ENCODE measurements at places on chromosomes 2 and 18.
A peak's percentile ranks its signal among the peaks of the same experiment; 100 is the strongest.

DNA sequence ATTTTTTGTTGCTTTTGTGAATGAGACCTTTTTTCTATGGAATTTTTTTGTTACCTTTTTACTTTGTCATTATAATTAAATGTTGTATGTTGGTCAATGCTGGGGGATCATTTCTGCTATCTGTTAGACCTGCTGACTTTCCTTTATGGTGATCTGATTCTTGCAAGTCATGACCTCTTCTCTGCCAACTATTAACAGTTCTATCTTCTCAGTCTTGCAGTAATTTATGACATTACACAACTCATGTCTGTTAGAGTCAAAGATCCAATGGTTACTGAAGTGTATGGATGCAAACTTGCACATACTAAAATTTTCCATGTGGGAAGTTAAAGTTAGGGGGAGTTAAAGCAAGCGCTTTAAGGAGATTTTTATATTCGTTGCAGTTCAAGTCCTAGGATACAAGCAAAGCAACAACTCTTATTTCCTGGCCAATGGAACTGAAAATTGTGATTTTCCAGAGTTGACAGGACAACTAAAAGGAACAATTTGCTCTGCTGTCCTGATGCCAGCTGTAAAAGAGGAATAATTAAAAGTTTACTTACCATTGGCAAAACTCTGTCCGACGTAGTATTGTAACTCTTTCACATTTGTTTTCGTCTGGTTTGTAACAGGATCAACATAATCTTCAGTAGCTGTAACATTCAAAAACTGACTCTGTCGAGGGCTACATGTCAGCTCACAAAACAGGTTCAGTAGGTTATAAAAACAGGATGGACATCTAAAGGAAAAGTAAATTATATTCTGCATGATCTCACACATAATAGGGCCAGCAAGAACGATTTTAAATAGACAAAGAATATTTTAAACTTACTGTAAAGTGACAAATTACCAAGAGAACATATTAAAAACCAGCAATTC lies 17.8 kb downstream of the NPC1 start:
- DNase-seq: no peak

DNA sequence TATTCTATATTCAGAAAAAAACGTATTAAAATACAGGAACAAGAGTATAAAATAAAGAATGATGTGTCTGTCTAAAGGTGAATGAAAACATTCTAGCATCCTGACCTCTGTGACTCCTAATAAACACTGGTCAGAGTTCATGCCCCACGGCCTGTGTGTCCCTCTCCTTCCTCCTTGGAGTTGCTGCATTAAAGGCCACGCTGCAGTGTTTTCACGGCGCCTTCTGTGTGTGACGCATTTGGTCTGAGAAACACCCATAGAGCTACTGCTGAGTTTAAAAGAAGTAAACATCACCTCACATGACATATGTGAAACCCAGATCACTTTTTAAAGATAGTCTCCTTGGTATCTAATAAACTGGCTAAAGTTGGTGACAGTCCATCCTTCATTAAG lies 90.5 kb downstream of the ITGB1BP1 start:
- no peak for DNase-seq

GRCh38 chr18:1875219-1875618 lies 696.1 kb downstream of the METTL4 start:
- DNase-seq: no peak

- DNase-seq: no peak
Measured at GRCh38 chr18:70058916-70059315, 111.2 kb upstream of the CD226 start.

DNA sequence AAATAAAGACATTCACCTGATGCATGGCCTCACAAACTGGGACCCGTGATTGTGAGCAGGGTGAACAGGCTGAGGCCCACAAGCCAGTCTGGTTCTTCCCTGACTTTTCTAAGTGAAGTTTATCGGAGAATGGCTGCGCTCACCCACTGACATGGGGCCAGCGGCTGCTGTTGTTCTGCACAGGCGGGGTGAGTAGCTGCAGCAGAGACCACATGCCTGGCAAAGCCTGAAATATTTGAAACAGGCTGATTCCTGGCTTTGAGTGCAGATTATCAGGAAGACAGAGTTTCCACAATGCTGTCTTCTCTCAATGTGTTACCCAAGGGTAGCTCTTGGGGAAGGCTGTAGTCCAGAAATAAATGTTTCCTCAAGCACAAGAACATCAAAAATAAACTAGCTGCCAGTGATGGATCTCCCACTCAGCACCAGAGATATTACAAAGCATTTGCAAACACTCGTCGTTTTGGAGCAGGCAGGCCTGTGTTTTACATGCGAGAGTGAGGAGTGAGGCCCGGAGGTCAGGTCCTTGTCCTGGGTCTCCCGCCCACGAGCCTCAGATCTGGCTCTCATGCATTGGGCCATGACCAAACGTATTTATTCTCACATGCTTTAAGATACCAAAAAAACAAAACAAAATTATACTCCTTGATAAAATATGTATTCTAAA lies 647.1 kb downstream of the GALR1 start:
- DNase-seq: no peak

DNA sequence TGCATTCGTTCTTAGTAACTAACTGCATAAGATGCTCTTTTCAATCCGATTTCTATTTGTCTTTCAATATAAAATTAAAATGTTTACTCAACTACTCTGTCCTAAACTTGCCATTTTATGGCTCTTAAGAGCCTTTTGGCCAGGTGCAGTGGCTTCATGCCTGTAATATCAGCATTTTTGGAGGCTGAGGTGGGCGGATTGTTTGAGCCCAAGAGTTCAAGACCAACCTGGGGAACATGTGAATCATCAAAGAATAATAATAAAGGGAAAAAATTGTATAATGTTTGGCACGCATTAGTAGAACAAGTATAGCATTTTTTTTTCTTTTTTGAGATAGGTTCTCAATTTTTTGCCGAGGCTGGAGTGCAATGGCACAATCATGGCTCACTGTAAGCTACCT lies 92.5 kb downstream of the C2orf74 start:
- no peak for DNase-seq

DNA sequence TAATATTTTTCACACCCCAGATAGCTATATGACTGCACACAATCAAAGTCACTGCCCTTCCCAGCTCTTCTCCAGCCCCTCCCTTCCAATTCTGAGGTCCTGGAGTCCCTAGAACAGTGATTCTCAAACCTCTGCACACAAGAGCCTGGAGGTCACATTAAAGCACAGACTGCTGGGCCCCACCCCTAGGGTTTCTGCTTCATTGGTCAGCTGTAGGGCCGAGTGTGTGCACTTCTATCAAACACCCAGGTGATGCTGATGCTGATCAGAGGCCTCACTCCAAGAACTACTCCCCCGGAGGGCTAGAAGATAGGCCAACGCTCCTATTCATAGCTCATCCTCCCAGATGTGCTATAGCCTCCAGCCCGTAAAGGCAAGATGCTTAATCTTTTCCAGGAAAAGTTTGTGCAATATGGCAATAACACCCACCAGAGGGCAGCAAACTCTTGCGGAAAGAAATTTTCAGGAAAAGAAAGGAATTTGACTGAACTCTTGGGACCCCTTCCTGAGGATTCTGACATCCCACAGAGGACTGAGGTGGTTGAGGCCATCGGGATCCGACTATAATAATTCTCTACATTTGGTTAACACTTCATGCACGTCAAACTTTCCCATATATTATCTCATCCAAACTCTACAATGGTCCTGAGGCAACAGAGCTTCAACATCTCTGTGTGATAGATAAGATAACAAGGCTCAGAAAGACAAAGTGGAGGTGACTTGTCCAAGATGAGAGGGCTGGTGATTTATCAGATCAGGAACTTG lies 194.2 kb upstream of the PKDCC start:
- DNase-seq: peak; percentile 72

DNA sequence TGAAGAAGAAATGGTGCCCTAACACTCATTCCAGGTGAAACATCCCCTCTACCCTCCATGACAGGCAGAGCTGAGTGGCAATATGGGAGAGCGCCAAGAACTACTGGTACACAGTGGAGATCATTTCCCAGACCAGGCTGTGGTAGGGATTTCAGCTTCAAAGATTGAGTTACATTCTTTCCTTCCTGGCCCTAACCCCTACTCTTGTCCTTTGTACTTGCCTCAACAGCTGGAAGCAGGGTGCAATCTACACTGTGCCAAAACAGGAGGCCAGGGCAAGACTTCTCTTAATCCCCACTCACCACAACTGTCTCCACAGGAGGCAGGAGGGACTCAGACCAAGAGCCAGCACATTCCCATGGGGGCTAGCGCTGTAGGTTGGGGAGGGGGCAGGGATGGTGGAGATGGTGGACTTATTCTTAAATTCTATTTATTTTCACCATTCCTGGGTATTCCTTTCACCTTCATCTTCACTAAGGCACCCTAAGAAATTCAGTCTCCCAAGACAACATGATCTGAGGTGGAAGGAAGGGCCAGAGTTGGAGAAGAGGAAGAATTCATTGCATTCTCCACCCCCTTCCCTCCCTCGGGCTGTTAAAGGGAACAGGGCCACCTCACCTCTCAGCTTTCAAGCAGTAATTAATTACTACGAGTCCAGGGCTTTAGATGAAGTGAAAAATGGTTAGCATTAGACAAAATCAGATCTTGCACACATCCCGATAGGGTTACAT lies 65.9 kb downstream of the AAK1 start:
- DNase-seq: no peak

DNA sequence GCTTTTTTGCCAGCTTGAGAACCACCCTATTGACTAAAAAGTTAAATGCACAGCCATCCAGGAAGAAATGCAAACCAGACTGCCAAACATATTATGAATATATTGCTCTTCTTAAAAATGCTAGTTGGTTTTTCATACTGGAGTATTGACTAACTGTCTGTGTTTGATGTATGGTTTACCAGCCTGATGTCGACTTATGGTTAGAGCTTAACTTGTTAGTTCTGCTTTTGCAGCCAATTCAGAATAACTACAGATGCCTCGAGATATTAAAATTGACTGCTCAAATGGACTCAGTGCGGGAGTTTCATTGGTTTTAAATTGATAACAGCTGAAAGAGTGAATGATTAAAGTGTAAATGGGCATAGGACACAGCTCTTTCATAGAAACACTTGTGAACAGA lies 369.8 kb downstream of the ARHGAP15 start:
- DNase-seq: no peak

DNA sequence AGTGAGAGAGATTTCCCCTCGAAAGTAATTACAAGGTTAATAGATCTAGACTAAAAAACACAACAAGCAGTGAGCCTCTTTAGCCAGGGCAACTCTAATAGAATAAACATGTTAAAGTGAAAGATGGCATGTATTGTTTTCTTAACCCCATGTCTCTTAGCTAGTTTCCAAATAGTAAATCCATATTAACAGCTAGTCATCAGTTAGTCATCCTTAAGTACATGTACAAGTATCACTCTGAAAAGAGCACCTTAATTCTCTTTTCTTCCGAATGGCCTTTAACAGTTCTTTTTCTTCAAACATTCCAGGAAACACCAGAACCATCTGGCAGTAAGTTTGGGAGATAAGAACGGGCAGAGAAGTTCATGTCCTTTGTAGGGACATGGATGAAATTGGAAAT lies 1480.0 kb downstream of the LRP1B start:
- no peak for DNase-seq

GRCh38 chr2:31282634-31283033 lies 48.7 kb downstream of the EHD3 start:
- no peak for DNase-seq

DNA sequence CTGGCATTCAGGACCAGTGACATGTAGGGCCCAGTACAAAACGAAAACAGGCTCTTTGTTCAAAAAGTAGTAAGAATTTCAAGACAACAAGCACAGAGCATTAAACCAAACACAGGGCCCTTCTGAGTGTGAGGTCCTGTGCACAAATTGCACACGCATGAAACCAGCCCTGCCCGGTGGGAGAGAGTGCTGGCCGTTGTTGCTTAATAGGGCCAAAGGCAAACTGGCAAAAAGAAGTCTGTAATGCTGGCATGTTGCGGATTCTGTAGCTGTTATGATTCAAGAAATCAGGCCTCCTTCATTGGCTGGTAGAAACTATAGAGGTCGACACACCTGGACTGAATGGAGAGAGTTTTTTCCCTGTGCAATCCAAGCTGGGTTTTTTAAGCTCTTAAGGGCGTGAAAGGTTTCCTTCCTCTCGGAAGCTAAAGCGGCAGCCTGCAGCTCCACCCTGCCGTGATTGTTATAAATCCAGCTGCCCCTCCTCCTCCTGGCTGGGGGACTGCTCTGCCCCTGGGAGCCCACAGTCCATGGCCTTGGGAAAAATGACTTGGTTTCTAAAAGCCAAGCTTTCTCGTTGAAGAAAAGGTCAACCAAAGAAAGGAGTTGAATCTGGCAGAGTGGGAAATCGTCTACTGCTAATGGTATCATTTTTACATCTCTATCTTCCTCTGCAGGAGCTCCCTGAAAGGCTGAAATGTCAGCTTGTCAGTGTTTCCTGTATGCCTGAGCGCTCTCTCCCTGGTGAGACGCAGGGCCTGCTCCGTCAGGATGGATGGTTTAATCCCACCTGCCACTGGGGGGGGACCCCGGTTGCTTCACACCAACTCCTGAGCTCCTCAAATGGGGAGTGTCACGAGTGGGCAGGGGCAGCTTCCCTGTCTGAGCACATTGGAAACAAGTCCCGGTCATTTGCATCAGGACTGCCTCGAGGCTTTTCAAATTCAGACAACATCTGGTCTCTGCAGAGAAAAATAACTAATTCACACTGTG lies 143.6 kb downstream of the ALPK2 start:
- DNase-seq: no peak

DNA sequence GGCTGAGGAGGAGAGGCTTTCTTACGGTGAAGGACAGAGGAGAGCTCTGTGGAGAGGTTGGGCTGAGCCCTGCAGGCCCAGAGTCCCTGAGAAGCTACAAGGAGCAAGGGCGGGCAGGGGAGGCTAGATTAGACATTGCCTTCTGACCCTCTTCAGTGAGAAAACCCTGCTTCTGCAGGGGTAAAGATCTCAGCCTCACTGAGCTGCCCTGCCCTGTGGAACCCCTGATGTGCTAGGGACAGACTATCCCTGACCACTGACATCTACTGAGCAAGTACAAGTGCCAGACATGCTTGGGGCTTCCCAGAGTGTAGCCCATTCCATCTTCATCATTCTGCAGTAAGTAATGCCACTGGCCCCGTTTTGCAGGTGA lies 111.5 kb downstream of the CYP26B1 start:
- DNase-seq: peak; percentile 7

DNA sequence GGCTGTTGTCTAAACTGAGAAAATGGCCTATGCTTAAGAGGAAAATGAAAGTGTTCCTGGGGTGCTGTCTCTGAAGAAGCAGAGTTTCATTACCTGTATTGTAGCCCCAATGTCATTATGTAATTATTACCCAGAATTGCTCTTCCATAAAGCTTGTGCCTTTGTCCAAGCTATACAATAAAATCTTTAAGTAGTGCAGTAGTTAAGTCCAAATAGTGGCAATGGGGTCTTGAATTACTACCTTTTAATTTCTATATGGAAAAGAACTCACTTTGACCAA lies 13.8 kb upstream of the ALLC start:
- DNase-seq: no peak

- DNase-seq: no peak
Measured at GRCh38 chr2:215787025-215787424, 226.3 kb downstream of the MREG start.

All from AG20443 (cell line).